ENCODE measurements at places on chromosomes 6 and 20. TPM values are rescaled to one million over a fixed set of nuclear protein-coding genes. Genes with fewer than 3 reads are reported as not detected.

The BNIP5 gene
- not detected for polyA plus RNA-seq

The KCNG1 gene
- 10.4 TPM for polyA plus RNA-seq

The WFDC5 gene
- 0.57 TPM for polyA plus RNA-seq

The LRFN2 gene
- polyA plus RNA-seq = 8.3 TPM

The GHRH gene
- polyA plus RNA-seq = not detected

The SLC17A4 gene
- not detected for polyA plus RNA-seq

The SEL1L2 gene
- polyA plus RNA-seq = 0.21 TPM

The TTLL9 gene
- polyA plus RNA-seq = 18.4 TPM

The SPEF1 gene
- polyA plus RNA-seq = 11.4 TPM

The ROS1 gene
- polyA plus RNA-seq = 0.03 TPM

The DLL1 gene
- polyA plus RNA-seq = 30.5 TPM

The PHACTR1 gene
- 49.0 TPM for polyA plus RNA-seq

The C20orf141 gene
- not detected for polyA plus RNA-seq

The RIMS4 gene
- polyA plus RNA-seq = 51.2 TPM

The GPR6 gene
- 0.87 TPM for polyA plus RNA-seq

The MAS1 gene
- polyA plus RNA-seq = 0.03 TPM

The VSTM2L gene
- polyA plus RNA-seq = 293 TPM

The MTFR2 gene
- 1.4 TPM for polyA plus RNA-seq

The SFTA2 gene
- polyA plus RNA-seq = not detected

Measured in spinal cord (tissue), 10 donors.